ENCODE measurements at places on chromosomes 6 and 20.

DNA sequence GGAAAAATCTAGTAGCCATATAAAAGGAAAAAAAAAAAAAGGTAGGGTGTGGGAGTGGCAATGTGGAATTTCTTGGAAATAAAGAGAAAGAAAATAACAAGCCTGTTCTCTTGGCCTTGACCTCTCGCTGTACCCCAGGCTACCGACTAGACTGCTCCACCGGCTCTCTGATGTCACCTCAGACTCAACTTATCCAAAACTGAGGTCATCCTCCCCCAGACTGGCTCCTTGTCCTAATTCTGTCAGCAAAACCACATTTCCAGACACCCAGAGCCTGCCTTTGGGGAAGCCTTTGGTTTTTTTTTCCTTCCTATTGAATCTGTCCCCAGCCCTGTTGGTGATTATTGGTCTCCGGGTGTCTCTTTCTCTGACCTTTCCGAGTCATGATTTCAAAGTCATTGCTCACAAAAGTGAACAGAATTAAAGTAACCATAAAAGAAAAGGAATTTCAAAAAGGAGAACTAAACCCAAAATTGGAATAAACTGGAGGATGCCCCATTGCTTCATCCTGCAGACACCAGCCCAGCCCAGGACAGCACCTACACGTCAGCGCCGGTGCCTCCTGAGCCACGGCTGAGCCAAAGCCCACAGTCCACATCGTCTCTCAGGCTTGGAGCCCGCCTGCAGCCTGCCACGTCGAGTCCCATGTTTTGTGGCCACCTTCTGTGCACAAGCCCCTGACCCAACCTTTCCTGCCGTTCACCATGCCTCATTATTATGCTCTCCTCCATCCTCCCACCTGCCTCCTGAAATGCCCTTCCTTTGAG lies 170.7 kb downstream of the MYLK4 start:
- DNase-seq, result no peak

GRCh38 chr6:304833-305370 lies 12.6 kb downstream of the DUSP22 start:
- DNase-seq, result no peak

- no peak for DNase-seq
These were observed 16.7 kb downstream of the PLAGL2 start for GRCh38 chr20:32190616-32191415.

- no peak for DNase-seq
These were observed 130.5 kb downstream of the ZFP64 start for GRCh38 chr20:52060794-52061714.

DNA sequence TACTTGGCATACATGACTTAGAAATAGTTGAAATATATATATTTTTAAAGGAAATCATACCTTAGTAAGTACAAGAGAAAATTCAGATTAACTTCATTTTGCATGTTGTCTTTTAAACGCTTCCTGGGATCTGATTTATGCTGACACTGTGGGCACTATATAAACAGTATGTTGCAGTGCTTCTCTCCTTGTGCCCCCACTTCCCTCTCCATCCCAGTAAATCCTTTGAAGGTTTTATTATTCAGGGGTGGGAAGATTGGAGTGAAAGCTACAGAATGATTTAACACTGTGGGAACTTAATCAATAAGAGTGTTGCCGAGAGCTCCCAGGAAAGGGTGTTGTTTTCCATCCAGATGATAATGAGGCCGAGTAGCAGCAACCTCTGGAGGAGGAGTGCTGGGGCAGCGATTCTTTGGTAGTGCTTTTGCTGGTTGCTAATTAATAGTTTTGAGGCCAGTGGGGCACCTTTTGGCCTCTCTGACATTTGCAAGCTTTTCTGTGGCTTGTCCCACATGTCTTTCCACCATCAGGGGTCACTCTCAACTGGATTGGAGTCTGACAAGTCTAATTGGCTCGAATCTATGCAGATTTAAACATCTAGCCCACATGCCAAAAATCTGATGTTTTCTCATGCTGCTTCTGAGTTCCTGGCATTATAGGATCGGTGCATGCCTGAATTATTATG lies 183.0 kb upstream of the MMS22L start:
- no peak for DNase-seq

GRCh38 chr20:60584221-60584620 lies 626.0 kb downstream of the CDH26 start:
- no peak for DNase-seq

DNA sequence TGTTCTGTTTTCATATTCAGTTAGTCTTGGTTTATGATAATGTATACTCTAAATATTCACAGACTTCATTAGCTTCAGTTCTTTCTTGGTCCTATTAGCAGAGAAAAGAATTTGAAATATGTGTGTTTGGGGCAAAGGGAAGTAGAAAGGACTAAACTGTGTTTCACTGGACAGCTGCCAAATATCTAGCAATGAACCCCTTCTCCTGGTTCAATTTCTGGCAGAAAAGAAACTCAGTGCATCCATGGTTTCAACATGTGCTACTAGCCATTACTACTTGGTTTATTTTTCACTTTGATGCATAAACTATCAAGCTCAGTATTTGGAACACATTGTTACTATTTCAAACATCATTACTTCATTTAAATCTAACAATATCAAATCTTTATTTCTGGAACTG lies 43.6 kb downstream of the FBXL4 start:
- no peak for DNase-seq

DNA sequence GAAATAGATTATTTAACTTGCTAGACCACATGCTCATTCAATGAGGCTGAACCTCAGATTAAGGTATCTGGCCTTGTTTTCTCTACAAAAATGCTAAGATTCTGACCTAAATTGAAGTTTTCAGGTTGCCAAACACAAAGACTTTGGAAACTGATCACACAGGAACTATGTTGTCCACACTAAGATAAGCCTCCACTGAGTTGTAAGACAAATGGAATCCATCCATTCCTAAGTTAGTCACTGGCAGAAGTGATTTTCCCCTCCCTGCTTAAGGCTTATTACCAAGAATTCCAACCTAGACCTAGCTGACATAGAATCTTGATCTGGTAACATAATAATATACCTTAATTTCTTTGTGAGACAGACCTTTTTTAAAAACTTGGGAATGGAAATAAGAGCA lies 608.1 kb downstream of the TENT5A start:
- no peak for DNase-seq

DNA sequence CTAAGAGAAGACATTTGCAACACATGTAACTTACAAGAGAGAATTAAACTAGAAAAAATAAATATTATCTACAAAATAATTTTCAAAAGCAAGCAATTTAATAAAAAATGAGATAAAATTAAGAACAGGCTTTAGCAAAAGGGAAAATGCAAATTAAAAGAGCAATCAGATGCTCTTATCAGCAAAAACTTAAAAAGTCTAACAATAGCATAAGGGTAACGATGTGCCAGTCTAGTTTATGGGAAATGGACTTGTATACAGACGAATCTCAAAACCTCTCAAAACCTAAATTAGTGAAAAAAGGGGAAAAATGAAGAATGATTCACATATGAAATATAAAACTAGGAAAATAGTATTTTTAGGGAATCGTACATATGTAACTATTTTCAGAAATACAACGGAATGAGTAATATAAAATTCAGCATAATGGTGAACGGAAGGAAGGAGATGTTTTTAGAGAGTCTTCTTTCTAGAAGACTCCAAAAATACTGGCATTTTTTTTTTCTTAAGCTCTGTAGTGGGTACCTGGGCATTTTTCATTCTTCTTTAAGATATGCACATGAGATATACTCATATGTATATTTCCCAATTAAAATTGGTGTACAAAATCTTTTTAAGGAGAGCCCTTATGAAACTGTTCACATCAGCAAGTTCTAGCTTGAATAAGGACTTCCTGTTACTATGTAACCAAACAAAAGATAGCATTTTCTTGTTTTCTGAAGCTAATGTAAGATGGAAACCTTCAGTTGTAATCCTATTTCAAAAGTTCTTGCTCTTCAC lies 927 bp upstream of the MANEA start:
- DNase-seq, result no peak

DNA sequence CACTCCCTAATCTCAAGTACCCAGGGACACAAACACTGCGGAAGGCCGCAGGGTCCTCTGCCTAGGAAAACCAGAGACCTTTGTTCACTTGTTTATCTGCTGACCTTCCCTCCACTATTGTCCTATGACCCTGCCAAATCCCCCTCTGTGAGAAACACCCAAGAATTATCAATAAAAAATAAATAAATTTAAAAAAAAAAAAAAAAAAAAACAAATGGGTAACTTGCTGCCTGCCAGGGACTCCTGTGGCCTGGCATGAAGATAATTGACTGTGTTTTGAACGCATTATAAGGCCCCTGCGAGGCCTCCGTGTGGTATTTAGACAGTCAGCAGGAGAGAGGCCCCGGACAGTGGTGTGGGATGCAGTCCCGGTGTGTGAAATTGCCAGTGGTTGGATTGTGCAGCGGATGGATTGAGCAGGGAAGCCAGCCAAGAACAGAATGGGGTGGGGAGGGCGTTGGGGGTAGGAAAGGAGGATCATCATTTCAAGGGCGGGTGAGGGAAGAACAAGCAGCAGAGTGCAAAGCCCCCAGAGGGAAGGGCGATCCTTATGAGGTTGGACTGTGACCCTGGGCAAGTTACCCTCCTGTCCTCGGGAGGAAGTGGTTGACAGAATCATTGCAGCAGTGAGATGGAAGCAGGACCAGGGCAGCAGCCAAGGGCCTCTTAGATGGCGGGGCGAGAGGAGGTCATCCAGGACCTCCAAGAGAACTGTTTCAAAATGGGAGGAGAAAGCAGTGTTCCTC lies 43.3 kb downstream of the PPARD start:
- DNase-seq, result no peak

DNA sequence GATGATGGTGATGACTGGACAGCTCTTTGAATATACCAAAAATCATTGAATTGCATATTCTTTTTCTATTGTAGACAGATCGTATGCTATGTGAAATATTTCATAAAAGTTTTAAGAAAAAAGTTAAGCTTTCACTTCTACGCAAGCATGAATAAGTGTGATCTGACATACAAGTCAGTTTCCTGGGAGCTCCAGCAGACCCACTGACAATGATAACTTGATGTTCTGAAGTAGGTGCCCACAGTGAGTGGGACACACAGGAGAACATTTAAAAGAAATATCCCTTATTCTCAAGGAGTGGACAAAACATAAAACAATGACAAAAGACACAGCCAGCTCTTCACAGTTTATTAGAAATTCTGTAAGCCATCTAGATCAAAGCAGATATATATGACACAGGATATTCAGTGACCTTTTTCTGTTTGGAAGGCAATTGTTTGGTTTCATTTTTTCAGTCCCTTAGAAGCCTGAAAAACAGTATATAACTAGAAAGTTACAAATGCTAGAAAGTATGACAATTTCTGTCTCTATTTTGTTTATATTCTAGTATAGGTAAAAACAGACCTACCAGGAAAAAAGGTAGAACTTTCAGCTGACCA lies 101.4 kb downstream of the IRF4 start:
- DNase-seq, result no peak

- DNase-seq, result no peak
These were observed 33.0 kb upstream of the POU5F1 start for GRCh38 chr6:31203345-31203979.

- no peak for DNase-seq
These were observed 50.5 kb downstream of the HLA-A start for GRCh38 chr6:29992807-29993206.

DNA sequence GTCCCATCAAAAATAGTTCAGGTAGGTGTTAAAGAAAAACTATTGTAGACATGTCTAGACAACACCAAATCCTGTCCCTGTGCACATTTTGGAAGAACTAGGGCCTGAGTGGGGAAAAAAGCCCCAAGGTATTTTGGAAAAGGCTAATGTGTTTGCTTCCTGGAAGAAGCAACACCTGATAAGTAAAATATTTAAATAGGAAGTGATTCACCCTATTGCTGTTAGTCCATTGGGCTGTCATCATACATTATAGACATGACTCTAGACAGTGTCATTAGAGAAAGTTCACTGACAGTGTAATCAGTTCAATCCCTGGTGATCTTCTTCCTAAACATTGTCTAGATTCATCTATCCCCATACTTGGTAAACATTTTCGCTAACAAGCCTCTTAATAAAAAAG lies 465.3 kb downstream of the CBLN4 start:
- DNase-seq, result no peak

DNA sequence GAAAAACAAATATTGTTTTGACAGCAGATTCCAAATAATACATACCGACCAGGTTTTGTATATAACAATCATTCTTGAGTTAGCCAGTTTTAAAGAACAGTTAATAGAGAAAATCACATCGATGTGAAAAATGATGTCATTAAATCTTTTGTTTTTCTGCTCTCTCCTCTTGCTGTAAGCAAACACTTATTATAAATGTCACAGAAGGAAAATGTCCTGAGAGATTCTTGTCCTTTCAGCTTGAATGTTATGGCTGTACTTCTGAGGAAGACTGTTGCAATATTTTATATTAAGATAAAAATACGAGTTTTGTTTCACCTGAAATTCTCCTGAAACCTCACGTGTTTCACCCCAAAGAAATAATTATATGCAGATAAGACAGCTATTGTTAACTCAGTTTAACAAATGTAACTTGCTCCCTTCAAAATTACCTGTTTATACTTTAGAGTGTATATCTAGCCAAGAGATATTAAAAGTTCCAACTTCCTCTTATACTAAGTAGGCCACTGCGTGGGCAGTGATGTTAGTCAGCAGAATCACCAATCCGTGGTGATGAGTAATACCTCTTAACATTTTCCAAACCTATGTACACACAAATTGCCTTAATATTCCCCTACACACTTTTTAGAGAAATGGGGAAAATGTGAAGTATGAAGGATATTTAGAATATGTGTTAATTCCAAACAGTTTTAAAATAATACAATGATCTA lies 1111.4 kb upstream of the CITED2 start:
- DNase-seq, result no peak

- DNase-seq, result no peak
These were observed 36.2 kb downstream of the FYN start for GRCh38 chr6:111837007-111837406.

- no peak for DNase-seq
These were observed 993 bp downstream of the STX16 start for GRCh38 chr20:58651946-58652605.
